ENCODE measurements at places on chromosomes 2 and 18. TPM values are rescaled to one million over a fixed set of nuclear protein-coding genes. Genes with fewer than 3 reads are reported as not detected.

The ABCB11 gene
- 0.74 TPM for total RNA-seq

The CNGA3 gene
- total RNA-seq: 0.20 TPM

The GALNT13 gene
- total RNA-seq: 0.40 TPM

The CELF4 gene
- total RNA-seq: not detected

The CMPK2 gene
- total RNA-seq: 2.6 TPM

The VAPA gene
- 224 TPM for total RNA-seq

The LRRTM1 gene
- 0.66 TPM for total RNA-seq

The ACADL gene
- total RNA-seq: 0.12 TPM

The WDFY1 gene
- total RNA-seq: 50.0 TPM

The RAX gene
- total RNA-seq: not detected

The SCYGR4 gene
- not detected for total RNA-seq

The SGPP2 gene
- 96.5 TPM for total RNA-seq
